ENCODE measurements at places on chromosomes 1 and 21.

GRCh38 chr1:228756457-228756856 lies 21.2 kb downstream of the RHOU start:
- DNase-seq, result no peak

DNA sequence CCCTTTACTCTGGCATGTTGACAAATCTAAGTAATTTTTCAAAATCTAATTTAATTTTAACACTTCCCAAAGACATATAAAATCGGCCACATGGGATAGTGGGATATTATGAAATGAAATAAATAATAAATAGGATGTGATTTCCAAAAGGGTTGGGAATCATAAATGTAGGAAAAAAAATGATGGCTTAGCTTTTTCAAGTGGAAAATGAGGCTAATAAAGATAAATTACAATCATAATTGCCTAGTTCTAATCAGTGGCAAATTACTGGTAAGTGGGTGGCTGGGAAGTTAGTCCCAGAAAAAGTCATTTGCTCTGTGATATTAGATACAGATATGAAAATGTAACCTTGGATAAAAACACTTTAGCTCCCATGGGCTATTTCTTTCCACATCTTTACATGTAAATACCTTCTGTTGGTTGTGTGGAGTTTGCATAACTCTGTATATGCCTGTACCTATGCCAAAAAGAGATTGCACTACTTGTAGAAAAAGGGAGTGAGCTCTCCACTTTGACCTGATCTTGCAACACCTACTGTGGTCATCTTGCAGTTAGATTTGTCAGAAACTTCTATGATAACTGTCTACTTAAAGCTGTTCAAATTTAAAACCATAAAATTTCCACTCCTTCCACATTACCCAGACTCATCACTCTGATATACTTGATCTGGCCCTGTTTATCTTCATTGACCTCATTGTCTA lies 284.6 kb upstream of the KAZN start:
- DNase-seq, result no peak

DNA sequence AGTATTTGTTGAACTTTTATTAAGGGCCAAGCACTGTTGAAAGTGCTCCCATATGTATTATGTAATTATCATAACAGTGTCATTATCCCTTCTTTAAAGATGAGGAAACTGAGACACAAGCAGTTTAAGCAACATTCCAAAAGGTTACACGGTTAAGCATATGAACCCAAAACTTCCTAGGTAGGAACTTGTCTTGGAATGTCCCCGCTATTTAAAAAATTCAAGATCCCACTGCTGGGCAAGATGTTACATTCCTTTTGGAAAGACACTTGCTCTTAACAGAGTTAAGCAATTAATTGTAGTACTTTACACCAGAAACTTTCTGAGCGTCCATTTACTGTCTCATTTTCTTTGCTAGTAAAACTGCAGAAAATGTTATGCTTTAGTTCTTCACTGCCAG lies 15.6 kb downstream of the LMO4 start:
- no peak for DNase-seq

GRCh38 chr1:174996476-174996875 lies 3.3 kb upstream of the CACYBP start:
- DNase-seq, result no peak

DNA sequence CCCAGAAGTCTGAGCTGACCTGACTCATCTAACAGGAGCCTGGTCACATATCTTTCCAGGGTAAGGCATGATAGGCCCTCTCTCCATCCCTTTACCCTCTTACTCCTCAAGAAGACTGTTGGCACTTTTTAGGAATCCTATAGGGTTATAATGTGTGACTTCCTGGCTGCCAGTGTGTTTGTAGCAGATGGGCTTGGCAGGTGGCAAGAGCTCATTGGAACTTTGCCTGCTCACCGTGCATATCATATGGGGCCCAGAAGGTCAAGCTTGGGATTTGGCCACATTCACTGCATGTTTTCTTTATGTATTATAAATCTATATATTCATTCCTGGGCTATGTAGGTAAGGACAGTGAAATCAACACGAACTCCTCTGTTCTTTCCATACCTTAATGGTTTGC lies 5.2 kb downstream of the KAZN start:
- no peak for DNase-seq

DNA sequence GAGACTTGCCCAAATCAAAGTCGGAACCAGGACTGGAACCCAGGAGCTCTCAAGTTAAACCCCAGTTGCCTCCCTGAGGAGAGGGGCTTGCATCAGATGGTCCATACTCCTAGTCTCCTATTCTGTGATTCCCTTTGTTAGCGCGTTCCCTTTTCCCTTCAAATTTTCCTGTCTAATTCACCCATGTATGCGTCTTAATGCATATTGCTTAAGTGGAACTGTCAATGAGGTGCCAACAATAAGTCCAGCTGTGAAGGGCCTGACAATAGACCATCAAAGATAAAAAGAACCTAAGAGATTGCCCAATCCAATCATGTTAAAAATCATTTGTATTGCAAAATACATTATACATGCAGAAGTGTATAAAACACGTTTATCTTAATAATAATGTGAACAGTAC lies 634 bp upstream of the SPATA6 start:
- DNase-seq, result no peak

DNA sequence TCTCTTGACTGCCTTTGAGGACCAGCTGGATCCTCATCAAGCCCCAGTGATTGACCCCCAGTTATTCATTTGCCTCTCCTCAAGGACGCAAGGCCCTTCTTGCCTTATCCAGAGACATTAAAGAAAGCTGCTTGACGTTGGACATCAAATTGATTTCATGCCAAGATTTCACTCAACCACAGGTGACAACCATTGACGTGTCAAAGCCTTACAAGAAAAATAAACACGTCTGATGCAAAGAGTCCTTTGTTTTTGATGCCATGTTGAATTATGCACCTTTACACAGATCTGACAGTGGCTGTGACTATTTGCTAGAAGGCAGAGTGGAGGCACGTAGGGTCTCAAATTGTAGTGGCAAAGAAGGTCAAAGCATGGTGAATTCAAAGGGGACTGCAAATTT lies 666.2 kb upstream of the CAMK1G start:
- DNase-seq, result no peak

GRCh38 chr1:54378157-54378873 lies 27.9 kb downstream of the SSBP3 start:
- DNase-seq, result no peak
